NCI-H510A treated with DMSO at 0.1 percent for 48 hours (cell line): ENCODE measurements at places on chromosomes 2 and 18.

GRCh38 chr2:134457353-134457752, 203.5 kb downstream of the MGAT5 start:
- DNase-seq: no peak

DNA sequence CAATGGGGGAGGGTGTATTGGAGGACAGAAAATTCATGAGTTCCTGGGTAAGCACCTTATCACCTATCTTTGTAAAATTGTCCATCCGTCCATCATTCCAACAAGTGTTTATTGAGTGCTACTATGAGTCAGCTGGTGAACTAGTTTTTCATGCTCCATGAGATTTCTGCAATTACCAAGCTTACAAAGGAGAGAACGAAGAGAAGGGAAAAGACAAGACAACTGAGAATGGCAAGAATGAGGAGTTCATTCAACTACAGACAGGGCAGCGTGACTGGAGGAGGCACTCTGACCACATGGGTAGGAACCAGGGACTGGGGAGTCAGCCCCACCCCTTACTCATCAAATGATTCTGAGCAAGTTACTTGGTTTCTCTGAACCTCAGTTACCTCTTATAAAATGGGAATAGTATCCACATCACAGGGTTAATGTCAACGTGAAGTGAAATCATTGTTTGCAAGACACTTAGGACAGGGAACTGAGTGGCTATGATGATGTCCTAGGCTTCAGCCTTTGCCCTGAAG, 18.6 kb upstream of the TXNDC2 start:
- DNase-seq: no peak

DNA sequence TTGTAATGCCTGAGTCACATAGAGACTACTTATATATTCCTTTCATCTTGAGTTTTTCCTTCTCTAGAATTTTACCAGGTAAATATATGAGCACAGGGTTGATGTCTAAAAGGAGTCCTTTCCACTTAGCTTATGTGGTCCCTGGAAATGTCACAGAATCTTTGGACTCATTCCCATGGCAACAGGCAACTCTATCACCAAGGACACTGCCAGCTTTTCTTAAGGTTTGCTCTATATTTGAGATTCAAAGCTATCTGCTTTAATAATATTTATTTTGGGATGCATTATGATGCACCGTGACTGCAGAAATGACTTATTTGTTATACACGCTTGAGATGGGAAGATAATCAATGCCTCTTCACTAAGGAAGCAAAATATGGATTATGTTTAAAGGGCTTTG, 363.0 kb downstream of the PLCL1 start:
- no peak for DNase-seq

- DNase-seq: peak; percentile 48
Observed at GRCh38 chr18:69658103-69658502, 257.4 kb downstream of the DOK6 start.

- DNase-seq: no peak
Observed at GRCh38 chr2:75025633-75026380, 67.4 kb downstream of the POLE4 start.

GRCh38 chr2:219687272-219687671, 59.8 kb downstream of the SLC4A3 start:
- no peak for DNase-seq

DNA sequence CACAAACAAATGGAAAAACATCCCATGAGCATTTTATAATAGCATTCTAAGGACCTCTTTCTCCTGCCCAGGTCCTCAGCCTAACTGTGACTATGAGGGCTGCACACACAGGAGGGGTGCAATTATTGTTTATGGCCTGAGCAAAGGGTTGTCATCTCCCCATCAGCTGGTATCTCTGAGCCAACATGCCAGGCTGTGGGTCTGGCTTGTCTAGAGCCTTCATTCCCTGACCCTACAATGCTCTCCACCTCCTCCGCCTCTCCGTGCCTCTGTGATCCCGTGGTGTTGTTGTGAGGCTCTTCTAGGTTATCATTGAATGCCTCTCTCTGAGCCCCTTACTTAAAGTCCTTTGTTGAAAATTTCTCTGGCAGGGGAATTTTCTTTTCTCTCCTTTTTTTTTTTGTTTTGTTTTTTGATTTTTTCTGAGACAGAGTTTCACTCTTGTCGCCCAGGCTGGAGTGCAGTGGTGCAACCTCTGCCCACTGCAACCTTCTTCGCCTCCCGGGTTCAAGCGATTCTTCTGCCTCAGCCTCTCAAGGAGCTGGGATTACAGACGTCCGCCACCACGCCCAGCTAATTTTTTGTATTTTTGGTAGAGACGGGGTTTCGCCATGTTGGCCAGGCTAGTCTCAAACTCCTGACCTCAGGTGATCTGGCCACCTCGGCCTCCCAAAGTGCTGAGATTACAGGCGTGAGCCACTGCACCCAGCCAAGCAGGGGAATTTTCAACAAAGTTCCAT, 126.4 kb downstream of the SMAD7 start:
- no peak for DNase-seq

GRCh38 chr2:181554061-181554830, 97.1 kb downstream of the ITGA4 start:
- DNase-seq: peak; percentile 25

DNA sequence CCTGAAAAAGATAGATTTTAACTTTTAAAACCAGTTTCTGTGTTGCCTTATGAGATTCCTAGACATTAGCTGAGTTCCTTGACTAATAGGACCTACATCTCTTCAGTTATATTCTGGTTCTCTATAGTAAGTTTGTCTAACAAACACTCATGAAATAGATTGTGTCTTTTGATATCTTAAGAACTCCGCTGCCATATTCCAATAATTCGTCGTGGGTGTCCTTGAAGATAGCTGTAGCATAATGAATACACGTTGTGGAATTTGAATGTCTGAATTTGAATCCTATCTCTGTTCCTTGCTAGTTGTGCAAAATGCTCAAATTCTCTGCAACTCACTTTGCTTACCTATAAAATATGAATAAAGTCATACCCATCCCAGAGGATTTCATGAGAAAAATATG, 176.8 kb upstream of the COL3A1 start:
- no peak for DNase-seq

- no peak for DNase-seq
Observed at GRCh38 chr2:48527226-48527885, 2.6 kb upstream of the STON1 start.

- DNase-seq: no peak
Observed at GRCh38 chr18:76410660-76411417, 84.2 kb downstream of the ZNF516 start.

DNA sequence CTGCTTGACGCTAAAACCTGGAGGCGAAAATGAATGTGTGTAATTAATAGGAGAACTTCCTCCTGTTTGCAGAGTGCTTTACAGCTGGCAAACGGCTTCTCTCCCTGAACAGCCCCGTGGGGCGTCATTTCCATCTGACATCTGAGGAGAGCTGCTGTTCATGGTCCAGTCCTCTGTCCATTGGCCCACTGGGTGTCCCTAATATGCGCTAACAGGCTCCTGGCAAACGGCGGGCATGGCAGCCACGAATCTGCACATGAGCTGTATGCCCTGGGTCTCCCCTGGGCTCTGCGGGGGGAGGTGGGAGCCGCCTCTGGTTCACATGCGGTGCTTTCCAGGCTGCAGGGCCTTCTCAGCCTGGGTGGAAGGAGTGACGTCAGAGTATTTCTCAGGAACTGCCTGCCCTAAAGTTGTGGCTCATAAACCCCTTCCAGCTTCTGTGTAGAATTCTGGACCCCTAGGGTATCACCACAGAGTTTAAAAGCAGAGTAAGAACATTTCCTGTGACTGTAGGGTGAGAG, 73.2 kb downstream of the LRRFIP1 start:
- DNase-seq: peak; percentile 47

DNA sequence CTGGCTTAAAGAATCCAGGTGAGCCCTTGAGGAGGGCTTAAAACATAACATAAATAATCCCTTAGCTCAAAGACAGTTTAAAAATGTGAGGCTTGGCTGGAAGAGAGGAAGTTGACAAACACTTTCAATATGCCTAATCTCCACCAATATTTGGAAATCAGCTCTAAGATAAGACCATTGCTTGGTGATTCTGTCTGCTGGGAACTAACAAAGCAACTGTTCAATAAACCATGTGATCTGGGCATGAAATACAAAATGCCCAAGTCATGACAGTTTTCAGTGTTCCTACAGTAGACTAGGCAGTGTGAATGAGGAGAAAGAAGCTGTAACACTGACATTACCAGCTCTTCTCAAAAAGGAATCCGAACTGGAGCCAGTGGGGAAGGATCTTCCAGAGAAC, 10.7 kb downstream of the MFF start:
- DNase-seq: no peak

DNA sequence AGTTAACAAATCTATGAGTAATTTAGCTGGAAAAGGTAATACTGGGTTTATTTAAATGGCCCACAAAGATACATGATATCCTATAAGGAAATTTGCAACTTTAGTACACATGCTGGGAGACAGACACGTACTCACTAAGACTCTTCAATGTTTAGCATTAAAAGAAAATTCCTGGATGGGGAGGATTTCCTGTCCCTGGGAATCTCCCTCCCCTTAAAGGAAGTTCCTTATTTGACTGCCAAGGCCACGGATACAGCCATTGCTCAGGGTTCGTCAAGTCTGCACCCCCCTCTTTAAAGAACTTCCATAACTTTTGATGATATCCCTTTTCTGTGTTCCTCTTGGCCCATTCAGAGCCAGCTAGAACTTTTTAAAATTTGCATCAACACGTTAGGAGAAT, 267.6 kb downstream of the CD226 start:
- no peak for DNase-seq

- peak; percentile 34 for DNase-seq
Observed at GRCh38 chr2:180715044-180715443, 265.4 kb upstream of the UBE2E3 start.

GRCh38 chr2:168564641-168565040, 108.6 kb downstream of the CERS6 start:
- no peak for DNase-seq

GRCh38 chr2:196263181-196263747, 91.9 kb upstream of the STK17B start:
- no peak for DNase-seq

- DNase-seq: no peak
Observed at GRCh38 chr2:192971981-192972380, 777.2 kb upstream of the TMEFF2 start.

DNA sequence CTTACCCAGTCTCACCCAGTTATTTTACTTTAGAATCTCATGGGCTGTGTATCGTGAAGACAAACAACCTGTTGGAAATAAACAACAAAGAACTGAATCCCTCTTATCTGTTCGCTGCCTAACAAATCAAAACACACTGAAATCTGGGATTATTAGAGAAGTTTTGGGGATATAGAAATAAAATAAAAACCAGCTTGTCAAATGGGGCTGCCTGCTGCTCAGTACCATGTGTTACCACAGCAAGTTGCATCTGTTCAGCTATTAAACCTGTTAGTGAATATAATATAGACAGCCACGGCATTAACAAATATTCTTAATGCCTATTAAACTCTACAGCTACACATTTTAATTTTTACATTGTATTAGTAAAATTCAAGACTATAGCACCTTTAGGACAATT, 810.8 kb downstream of the NRXN1 start:
- no peak for DNase-seq

- DNase-seq: no peak
Observed at GRCh38 chr2:214310319-214310718, 100.5 kb upstream of the VWC2L start.

GRCh38 chr18:46711444-46711863, 45.4 kb downstream of the ST8SIA5 start:
- no peak for DNase-seq

GRCh38 chr2:171841996-171842395, 52.0 kb downstream of the SLC25A12 start:
- no peak for DNase-seq

DNA sequence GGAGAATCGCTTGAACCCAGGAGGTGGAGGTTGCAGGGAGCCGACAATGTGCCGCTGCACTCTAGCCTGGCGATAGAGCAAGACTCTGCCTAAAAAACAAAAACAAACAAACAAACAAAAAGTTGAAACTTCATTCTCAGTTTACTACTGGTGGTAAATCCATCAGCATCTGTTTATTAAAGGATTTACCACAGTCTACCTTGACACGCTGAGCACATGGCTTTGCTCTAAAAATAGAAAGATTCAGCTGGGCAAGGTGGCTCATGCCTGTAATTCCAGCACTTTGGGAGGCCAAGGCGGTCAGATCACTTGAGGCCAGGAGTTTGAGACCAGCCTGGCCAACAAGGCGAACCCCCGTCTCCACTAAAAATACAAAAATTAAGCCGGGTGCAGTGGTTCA, 201.3 kb downstream of the TGIF1 start:
- no peak for DNase-seq

DNA sequence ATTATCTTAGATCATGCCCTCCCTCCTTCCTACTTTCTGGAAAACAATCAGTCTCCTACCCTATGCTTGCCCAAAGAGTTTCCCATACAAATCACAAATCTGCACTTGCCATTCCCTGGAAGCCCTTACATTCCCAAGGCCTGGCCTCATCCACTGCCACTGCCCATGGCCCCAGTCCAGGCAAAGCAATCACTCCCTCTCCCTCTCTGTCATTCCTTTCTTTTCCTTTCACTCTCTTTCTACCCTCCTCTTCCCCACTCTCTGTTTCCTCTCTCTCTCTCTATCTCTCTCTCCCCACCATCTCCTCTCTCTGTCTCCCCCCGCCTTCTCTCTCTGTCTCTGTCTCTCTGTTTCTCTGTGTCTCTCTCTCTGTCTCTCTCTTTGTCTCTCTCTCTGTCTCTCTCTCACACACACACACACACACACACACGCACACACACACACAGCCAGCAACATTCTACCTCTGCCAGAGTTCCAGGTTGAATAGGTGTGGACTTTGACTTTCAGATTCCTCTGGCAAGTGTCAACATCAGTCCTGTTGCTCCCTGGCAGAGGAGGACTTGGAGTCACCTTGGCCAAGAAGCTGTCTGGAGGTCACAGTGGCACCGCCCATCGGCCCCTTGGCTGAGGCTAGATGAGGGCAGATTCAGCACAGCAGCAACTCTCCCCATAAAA, 43.7 kb upstream of the NAT8 start:
- DNase-seq: no peak

DNA sequence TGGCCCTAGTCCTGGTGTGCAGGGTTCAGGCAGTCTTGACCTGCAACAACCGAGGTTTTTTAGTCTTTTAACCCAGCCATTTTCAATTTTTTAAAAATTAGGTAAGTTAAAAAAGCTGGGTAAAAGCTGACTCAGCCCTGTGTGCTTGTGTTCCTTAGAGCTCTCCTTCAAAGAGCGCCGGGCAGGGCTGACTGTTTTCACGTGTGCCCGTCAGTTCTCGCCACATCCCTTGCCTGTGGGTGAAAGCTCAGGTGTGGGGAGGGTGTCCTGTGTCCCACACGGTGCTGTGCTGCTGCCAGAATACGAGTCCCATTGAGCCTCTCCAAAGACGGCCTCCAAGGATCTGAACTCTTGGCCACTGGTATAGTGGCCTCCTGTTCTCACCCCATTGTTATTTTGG, 5.3 kb upstream of the ANO7 start:
- no peak for DNase-seq

GRCh38 chr18:9738266-9738969, 30.3 kb downstream of the RAB31 start:
- DNase-seq: no peak
